Stimulated activated CD8-positive, alpha-beta memory T cell treated with anti-CD3 and anti-CD28 coated beads, Interleukin-4, amount 100 ng/mL, for 4 hours (primary cell): ENCODE measurements at places on chromosomes 5 and 9.

- DNase-seq, result no peak
Observed at GRCh38 chr5:111552492-111552891, 40.2 kb upstream of the STARD4 start.

DNA sequence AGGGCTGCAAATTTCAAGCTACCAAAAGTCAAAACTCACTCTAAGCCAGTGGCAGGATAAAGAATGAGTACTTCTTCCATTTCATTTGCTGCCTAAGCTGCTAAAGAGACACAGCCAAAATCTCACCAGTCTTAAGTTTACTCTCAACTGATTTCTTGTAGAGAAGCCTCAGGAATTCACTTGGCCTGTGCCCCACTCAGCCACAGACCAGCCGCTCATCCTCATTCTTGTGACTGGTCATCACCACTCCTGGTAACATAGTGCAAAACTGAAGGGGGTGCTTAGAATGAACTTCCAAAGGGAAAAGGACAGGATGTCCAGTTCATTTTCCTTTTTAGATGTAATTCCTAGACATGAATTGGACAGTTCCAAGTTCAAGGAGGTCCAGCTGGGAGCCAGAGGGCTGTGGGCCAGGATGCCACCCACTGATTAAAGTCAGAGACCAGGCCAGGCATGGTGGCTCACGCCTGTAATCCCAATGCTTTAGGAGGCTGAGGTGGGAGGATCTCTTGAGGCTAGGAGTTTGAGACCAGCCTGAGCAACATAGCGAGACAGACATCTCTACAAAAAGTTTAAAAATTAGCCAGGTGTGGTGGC lies 72.7 kb upstream of the RANBP3L start:
- DNase-seq, result no peak

GRCh38 chr5:139862803-139863202 lies 67.2 kb downstream of the PSD2 start:
- no peak for DNase-seq

- DNase-seq, result no peak
Observed at GRCh38 chr5:36763454-36763853, 113.1 kb upstream of the NIPBL start.

DNA sequence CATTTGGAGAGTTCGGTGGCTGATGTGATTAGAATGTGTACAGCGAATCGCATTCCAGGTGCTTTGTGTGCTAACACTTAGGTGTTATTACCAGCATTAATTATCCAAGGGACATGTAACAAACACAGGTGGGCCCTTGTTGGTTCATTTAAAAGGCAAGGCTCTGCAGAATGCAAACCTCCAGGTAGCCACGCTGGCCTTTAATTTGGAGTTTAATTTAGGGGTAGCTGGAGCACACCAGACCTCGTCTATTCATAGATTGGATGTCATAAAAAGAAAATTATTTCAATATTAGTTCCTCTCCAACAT lies 191.1 kb downstream of the MAT2B start:
- no peak for DNase-seq
